ENCODE measurements at places on chromosomes 13 and 19.

DNA sequence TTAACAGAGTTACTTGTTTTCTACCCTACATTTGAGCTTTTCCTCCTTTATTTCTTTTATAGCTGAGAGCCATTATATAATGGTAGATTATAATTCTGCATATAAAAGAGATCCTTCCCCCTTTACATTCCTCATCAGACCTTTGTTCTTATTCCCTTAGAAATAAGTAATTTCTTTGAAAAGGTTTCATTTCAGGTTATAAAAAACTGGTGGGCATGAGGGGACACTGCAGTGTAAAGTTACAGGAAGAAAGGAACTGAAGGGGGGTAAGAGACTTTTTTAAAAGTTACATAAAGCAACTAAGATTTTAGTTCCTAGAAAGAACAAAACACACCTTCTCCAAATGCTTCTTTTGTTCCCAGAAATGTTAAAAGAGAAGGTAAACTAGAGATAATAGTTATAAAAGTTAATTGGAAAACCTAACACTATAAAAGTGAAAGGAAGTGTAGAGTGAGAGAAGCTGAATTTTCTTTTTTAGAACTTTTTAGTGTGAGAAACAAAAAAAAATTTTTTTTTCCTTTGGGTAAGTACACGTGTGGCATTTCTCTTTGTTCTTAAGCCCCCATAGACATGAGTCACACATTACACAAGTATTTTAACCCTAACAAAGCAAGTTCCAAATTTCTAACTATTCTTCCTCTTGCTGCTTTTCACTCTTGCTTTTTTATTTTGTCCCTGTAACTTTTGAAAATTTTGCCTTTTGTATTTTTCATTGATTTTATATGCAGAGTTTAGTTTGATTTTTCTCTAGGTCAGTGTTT, 106.4 kb upstream of the MLNR start:
- no peak for DNase-seq

DNA sequence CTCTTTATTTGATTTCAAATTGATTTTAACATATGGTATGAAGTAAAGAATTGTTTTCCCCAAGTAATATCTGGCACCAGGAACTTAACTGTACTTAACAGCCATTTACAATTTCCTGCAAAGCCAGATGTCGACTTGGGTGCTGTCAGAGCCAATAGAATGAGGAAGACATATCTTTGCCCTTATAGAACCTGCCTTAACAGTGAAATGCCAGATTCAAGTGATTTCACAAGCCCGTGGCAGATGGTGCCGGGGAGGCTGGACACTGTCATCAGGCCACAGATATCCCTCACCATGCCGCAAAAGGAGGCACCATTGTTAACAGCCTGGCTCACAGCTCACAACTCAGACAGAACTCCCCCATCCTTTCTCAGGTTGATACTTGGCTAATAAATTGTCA, 48.7 kb downstream of the ESD start:
- no peak for DNase-seq

DNA sequence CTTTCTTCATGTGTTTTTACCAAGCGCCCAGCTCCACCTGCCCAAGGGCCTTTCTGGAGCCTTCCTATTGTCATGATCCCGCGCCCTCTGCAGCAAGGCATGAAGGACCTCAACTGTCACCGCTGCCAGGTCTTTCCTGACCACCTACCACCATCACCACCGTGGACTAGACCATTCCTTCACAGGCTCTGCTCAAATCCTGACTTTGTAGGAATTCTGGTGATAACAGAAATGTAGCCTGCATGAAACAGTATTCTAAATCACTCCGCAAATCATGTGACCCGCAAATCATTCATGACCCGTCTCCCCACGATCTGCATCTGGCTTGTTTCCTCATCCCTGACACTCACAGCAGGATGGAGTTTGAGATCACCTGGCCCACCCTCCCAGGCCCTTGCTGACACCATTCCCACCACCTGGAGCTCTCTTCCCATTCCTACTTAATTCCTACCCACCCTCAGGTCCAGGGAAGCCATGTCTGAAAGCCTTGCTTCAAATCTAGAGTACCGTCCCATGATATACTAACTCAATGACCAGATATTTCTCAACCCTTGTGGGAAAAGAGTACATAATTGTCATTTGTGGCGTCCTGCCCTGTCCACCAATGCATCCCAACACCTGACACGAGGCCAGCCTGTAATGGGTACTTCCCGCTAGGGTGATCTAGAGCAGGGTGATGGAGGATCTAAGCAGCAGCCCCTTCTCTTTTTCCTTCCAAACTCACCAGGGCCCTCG, 1.3 kb downstream of the UBE2S start:
- no peak for DNase-seq

DNA sequence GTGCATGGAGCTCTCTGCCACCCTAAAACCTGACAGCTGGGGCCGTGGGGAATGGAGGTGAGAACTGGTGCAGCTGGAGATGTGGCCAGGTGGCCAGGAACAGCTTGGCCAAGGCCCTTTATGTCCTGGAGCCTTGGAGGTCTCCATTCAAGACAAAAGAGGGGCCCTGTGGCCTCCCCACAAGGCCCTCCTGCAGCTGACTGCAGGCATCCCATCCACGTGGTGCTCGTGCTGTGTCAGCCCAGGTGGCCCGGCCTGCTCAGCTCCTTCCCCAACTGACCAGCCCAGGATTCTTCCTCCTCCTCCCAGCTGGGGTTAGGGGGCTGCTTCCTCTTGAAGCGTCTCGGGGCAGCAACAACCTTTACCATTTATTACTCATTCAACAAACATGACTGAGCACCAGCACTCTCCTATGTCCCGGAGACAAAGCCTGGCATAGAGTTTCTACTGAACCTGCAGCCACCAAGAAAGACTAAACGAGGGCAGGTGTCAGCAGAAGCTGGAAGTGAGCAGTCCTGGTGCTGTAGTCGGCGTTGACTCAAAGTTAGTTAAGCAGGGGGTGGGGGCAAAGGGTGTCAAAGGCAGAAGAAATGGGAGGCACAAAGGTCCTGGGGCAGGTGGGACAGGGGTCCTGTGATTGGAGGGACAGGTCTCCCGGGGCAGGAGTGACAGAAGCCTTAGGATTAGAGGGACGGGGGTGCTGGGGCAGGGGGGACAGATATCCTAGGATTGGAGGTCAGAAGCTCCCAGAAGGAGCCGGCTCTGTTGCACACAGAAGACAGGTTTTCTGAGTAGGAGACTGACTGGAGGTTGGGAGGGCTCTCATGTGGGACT, 23.3 kb upstream of the C13orf46 start:
- DNase-seq = no peak

- no peak for DNase-seq
These were observed 82.8 kb downstream of the FRY start for GRCh38 chr13:32114284-32114950.

DNA sequence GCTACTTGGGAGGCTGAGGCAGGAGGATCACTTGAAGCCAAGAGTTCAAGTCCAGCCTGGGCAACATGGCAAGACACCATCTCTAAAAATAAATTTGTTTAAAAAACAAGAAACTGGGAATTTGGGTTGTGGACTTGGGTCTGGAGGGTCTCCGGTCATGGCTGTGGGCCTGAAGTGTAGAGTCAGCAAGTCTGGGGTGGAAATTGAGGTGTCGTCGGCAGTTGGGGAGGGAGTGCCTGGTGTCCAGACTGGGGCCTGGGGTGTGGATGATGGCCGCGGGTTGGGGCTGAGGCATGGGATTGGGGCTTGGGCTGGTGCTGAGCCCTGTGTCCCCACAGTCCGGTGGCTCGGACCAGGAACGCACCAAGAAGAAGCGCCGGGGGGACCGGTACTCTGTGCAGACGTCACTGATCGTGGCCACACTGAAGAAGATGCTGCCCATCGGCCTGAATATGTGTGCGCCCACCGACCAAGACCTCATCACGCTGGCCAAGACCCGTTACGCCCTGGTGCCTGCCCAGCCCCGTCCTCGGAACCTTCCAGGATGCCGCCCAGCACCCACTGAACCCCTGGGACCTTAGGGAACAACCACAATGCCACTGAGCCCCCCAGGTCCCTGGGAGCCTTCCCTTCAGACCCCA, 91.6 kb downstream of the RYR1 start:
- no peak for DNase-seq

GRCh38 chr13:50376895-50377575, 361.8 kb downstream of the KCNRG start:
- DNase-seq = no peak

GRCh38 chr13:47326061-47326460, 429.2 kb upstream of the HTR2A start:
- no peak for DNase-seq

DNA sequence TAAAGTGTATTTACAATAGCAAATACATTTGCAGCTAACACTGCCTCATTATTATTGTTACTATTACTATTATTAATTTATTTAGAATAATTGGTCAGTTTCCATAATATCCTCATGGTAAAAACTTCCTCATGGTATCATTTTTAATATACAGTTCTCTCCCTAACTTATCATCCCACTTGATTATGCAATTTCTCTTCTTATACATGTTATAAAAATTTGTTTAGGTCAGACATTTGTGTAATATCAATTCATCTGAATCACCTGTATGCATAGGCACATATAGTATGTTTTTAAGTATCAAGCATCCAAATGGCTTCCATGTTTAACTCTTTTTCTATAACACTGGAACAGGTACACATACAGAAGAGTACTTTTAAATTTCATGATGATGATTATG, 210.8 kb upstream of the STARD13 start:
- no peak for DNase-seq

GRCh38 chr13:21434588-21434987, 24.5 kb downstream of the ZDHHC20 start:
- no peak for DNase-seq

DNA sequence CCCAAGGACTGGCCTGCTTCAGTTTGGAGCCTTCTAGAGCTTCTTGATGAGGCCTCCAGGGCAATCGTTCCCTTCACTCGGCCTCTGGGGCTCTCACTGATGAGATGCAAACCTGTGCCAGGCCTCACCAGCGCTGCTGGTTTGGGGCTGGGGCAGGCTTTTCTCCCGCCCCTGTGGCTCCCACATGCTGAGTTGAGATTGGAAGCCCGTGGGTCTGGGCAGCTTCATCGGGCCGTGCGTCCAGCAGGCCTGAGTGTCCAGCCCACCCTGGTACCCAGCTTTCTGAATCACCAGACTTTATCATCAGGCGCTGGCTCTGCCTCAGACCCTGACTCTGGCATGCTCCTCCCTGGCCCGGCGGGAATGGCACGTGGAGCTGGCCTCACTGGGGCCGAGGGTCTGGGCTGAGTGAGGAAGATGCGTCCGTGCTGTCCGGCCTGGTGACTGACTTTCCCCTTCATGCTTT, 4.3 kb downstream of the CALM3 start:
- no peak for DNase-seq

- DNase-seq = no peak
These were observed 25.3 kb downstream of the RASA3 start for GRCh38 chr13:114106991-114107685.

DNA sequence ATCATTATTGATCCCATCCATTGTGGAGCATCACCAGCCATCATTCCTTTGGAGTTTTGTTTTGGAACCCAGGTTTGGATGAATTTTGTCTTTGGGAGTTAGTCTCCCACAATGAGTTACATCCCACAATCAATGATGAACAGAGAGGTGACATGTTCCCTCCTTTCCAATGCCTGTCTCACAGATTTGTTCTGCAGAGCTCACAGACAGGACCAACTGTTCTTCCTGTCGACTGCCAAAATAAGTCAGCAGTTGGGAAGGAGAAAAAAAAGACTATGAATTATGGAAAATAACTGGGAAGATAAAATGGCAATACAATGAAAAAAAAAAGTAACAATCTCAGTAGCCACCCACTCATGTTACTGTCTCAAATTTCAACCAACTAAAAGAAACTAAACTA, 489.1 kb downstream of the MYO16 start:
- DNase-seq = no peak

GRCh38 chr13:49302817-49303216, 55.1 kb downstream of the CDADC1 start:
- no peak for DNase-seq

GRCh38 chr19:16386619-16387240, 62.1 kb downstream of the KLF2 start:
- DNase-seq = peak; percentile 45

GRCh38 chr13:97561182-97561581, 127.2 kb downstream of the RAP2A start:
- no peak for DNase-seq

DNA sequence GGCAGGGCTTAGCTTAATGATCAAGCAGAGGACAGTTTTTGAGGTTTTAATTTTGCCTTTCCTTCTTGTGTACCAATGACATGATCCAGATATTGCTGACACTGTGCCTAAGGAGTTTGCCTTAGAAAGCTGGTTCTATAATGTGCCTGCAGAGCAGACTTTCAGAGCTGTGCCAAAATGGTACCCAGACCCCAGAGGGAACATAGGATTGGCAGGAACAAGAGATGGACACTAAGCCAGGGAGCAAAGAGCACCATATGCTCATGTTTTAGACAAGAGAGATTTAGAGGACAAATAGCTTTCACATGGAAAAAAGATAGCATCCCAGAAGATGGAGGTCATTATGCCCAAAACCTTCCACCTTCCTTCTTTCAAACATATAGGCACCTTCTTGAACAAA, 1241.5 kb upstream of the SPRY2 start:
- DNase-seq = no peak

GRCh38 chr19:49190781-49191180, 33.2 kb downstream of the TRPM4 start:
- DNase-seq = no peak

GRCh38 chr13:110018009-110018408, 231.6 kb upstream of the IRS2 start:
- DNase-seq = no peak

DNA sequence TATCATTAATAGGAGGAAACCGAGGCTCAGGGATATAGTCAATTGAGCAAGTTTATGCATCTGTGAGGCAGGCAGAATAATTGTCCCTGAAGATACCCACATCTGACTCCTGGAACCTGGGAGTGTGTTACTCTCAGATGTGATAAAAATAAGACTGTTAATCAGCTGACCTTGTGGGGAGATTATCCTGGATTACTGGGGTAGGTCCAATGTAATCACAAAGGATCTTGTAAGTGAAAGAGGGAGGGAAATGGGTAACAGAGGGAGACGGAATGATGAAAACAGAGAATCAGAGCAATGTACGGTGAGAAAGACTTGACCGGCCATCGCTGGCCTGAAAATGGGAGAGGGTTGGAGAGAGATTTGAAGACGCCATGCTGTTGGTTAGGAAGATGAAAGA, 3.2 kb upstream of the EDDM13 start:
- DNase-seq = no peak

- no peak for DNase-seq
These were observed 50.9 kb upstream of the ATP11A start for GRCh38 chr13:112638919-112639318.

- no peak for DNase-seq
These were observed 99.7 kb downstream of the STARD13 start for GRCh38 chr13:33185853-33186252.

DNA sequence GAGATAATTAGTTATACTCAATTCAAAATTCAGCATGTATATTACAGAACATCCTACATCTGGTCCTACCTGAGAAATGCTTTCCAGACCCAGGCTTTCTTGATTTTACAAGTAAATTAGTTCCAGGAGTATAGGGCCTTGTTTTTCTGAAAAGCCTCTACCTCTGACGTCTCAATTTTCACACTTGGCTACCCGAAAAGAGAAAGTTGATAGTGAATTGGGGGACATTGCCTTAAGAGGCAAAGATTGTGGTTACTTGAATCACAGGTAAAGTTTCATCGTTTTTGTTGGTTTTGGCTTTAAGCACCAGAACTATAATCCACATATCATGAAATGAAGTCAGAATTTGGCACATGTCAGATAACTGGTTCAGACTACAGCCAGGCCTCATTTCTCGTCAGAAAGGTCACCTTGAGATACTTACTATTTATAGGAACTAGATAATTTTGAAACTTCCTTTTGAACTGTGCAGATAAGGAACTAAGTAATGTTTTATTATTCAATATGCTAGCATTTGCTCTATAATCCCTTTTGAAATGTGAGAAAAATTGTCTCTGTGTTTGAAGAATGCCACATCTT, 30.8 kb downstream of the FAM124A start:
- DNase-seq = no peak

- no peak for DNase-seq
These were observed 113.0 kb downstream of the ATP11A start for GRCh38 chr13:112802802-112803195.
